Erythroblast (primary cell): ENCODE measurements at places on chromosomes 13 and 19.

DNA sequence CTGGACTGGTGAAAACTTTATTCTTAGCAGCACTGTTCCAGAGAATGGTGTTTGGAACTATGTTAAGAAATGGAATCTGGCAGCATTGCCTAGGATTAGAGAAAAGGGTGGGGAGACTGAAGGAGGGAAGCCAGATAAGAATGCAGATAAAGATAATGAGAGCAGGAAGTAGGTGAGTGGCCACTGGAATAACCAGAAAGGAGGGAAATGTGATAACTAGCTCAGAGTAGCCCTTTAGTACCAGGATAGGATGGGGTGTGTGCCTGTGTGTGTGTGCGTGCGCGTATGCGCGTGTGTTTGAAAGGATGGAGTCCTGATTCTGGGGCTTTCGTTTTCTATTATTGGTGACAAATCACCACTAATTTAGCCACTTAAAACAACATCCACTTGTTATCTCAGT is 33.4 kb upstream of the FRY start:
- no peak for DNase-seq

DNA sequence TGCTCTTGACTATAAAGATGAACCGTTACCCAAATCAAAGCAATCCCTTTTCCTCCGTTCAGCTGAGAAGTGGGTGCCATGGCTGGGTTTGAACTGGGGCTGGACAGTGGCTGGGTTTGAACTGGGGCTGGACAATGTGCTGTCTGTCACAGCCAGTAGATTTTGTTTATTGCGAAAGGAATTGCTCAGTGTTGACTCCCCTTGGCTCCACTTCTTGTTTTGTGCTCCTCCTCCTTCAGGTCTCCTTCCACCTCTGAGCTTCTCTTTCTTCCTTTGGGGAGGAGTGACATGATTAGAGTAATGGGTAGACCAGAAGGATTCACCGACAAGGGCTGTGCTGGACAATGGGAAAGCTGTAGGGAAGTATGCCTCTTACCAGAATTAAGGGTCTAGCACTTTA is 19.4 kb upstream of the MBNL2 start:
- DNase-seq = no peak

GRCh38 chr13:75154331-75154730 is 327.6 kb downstream of the TBC1D4 start:
- DNase-seq = no peak

DNA sequence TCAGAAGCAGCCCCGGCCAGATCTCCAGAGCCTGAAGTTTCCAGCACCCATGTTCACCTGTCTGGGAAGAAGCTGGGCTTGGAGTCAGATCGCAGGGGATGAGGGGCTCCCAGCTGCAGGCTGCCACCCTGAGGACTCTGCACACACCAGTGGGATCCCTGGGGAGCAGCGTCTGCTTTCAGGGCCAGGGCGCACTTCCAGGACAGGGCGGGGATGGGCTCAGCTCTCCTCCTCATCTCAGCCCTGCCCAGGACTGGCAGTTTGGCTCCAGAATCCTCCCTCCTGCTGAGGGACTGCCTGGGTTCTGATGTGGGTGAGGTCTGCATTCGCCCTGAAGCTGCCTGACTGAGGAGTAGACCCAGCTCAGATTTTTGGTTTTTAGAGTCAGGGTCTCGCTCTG is 3.5 kb downstream of the SLC7A9 start:
- DNase-seq = no peak

DNA sequence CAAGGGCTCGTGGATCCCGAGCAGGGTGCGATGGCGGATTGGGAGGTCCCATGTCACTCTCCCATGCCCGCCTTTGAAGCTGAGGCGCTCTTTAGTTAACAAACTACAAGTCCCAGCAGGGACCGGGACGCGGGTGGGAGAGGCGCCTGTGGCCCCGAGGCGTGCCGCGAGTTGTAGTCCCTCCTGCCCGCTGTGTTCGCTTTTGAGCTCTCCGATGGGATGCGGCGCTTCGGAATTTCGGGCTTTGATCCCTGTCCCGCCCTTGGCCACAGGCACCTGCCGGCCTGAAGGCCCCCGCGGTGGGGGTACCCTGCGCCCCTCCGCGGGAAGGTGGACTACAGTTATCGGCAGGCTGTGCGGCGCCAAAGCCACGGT is 11.0 kb downstream of the CYTH2 start:
- no peak for DNase-seq

DNA sequence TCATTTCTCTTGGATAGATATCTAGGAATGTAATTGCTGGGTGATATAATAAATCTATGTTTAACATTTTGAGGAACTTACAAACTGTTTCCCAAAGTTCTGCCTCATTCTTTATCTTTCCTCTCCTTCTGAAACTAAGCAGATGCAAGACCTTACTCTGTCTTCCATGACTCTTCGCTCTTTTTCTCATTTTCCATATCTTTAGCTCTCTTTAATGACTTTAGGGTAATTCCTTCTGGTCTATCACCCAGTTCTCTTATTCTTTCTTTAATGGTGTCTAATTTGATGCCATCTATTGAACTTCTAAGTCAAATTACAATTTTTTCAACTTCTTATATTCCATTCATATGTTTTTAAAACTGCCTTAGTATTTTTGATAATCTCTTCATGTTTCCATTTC is 316.6 kb downstream of the POU4F1 start:
- DNase-seq = no peak

DNA sequence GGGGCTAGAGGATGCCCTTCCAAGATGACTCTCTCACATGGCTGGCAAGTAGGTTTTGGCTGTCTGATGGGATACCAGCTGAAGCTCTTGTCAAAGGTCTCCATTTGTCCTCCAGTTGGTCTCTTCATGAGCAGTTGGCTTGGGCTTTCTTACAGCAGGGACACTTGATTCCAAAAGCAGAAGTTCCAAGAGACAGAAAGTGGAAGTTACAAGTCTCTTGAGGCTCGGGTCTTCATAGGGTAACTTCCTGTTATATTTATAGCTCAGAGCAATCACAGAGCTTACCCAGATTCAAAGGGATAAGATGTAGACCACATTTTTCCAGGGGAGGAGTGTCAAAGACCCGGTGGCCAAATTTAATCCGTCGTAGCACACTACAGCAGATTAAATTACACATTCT is 440.0 kb downstream of the RFC3 start:
- DNase-seq = no peak
